ENCODE measurements at places on chromosomes 4 and X.

DNA sequence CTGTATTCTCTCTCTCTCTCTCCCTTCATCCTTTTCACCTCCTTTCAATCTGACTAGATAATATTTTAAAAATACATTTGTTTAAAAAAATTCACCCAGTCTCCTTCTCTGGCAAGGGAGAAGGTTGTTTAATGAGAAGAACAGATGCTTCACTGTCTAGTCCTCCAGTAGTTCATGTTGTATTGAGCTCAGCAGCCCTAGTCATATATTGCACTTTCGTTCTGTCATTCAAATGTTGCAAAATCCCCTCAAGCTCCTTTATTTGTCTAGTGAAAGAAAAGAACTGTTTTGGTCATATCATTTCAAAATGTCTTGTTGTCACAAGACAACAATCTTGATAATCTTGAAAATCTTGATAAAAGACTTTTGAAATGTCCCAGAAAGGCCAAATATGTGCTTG, 248.0 kb downstream of the GALNTL6 start:
- DNase-seq, result no peak

- no peak for DNase-seq
These were observed 26.0 kb downstream of the AMTN start for GRCh38 chr4:70544279-70544868.

GRCh38 chr4:188432328-188432727, 293.1 kb downstream of the TRIML1 start:
- no peak for DNase-seq

- no peak for DNase-seq
These were observed 2.2 kb upstream of the SFRP2 start for GRCh38 chr4:153790962-153791551.

DNA sequence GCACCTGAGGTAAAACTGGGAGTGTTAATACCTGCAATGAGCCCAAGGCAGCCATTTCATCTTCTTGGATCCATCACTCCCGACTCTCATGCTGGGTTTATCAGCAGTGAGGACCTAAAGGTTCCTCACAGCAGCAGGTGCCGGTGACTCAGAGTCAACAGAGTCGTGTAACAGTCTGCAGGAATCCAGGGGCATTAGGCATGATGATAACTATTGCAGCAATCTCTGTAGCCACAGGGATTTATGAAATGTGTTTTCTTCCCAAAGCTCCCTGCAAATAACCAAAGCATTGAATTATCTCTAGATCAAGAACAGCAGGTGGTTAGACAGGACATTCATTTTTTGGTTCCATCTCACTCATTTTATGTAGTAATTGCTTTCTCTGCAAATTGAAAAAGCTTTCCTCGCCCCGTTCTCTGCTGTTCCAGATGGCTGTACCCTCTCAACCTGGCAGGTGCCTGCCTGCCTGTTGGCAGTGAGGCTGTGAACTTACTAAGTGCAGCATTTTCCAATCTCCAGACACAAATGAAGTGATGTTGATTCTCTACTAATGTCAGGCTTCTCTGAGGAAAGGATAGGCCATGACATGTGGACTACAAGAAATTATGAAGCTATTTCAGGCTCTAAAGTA, 48.1 kb upstream of the TSPAN7 start:
- no peak for DNase-seq

All from activated T-helper 1 cell treated with Interleukin-2 at 50 U/mL for 16 hours (primary cell).